ENCODE measurements at places on chromosomes 13 and 19.

DNA sequence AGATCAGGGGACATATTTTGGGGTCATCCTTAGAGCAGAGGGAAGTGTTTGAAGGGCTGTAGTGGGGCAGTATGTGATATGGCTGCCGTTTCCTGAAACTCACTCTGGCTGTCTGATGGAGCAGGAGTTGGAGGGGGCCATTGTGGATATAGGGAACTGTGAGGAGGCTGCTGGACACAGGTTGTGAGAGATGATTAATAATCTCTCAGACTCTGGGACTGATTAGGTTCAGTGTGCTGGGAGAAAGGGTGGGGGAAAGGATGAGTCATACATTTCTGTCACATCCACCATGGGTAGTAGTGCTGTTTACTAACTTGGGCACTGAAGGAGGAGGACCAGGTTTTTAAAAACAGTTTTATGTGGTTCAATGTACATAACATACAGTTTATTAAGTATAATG is 4.8 kb downstream of the B3GLCT start:
- DNase-seq, result peak; percentile 59

DNA sequence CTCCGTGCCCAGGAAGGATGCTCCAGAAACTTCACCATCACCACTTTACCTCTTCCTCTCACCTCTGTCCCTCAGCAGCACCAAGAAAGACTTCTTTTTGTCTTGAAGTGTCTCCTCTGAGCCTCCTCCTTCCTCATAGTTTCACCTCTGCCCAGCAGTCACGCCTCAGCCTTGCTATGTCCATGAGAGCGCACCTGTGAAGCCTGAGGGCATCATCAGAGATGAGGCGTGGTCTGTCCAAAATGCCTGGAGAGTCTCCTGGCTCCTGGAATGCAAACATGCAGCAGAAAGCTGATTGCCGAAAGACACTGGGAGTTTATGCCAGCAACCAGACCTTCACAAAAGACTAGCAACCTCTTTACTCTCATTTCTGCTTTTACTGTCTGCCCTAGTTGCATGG is 336.6 kb downstream of the TEX29 start:
- no peak for DNase-seq

- DNase-seq, result no peak
Measured at GRCh38 chr19:40393894-40394815, 4.2 kb upstream of the HIPK4 start.

- DNase-seq, result no peak
Measured at GRCh38 chr19:13408889-13409518, 97.3 kb downstream of the CACNA1A start.

DNA sequence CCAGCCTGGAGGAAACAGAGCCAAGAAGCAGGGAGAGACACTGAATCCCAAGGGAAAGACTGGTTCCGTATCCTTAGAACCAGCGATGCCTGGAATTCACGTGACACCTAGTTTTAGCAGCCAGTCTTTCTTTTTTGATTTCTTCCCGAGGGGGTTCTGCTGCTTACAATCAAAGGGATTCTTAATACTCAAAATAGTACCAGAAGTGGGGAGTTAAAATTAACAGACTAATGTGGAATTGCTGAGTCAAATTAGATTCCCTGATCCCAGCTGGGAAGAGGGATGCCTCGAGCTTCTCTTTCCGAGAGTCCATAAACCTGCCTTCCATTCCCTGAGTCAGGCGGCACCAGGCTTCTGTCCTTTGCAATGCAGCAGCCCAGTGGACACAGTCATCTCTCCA is 4.8 kb upstream of the MATK start:
- no peak for DNase-seq

GRCh38 chr13:48405875-48406274 is 7.0 kb downstream of the LPAR6 start:
- no peak for DNase-seq

GRCh38 chr13:101453784-101454201 is 1.3 kb downstream of the ITGBL1 start:
- peak; percentile 71 for DNase-seq

DNA sequence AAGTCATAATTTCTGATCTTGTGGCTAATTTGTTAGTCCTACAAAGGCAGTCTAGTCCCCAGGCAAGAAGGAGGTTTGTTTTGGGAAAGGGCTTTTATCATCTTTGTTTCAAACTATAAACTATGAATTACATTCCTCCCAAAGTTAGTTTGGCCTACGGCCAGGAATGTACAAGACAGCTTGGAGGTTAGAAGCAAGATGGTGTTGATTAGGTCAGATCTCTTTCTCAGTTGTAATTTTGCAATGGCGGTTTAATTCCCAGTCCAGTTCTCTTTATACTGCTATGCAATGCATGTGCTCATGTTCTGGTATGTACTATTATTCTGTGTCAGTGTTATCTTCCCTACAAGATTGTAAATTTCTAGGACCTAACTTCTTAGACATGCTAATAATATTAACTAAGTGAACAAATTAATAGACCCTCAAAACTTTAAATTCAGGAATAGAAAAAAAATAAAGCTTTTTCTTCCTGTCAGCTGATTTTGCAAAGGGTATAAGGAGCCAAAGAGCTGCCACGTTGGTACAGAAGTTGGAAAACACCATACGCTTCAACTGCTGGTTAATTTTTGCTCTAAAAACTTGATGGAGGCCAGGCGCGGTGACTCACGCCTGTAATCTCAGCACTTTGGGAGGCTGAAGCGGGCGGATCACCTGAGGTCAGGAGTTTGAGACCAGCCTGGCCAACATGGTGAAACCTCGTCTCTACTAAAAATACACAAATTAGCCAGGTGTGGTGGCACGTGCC is 1.3 kb upstream of the DNAJC15 start:
- peak; percentile 63 for DNase-seq

DNA sequence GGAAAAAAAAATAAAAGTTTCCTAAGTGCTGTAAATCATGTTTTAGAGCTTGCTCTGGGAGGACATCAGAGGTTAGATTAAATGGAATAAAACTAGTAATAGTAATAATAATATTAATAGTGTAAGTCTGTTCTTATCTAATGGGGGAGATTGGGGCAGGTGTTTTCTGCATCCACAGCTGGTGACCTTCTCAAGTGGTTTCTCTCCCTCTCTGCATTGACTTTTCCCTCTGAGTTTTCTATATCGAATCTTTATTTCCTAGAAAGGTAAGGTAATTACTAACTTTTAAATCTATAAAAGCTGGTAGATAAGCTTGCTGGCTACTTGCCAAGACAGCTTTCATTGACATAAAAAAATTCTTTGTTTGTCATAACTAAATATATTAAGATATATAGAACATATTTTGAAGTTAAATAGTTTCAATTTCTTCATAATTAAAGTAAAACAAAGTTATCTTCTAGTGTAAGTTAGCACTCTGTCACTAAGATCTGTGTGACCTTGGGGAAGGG is 49.6 kb upstream of the DIAPH3 start:
- DNase-seq, result no peak

DNA sequence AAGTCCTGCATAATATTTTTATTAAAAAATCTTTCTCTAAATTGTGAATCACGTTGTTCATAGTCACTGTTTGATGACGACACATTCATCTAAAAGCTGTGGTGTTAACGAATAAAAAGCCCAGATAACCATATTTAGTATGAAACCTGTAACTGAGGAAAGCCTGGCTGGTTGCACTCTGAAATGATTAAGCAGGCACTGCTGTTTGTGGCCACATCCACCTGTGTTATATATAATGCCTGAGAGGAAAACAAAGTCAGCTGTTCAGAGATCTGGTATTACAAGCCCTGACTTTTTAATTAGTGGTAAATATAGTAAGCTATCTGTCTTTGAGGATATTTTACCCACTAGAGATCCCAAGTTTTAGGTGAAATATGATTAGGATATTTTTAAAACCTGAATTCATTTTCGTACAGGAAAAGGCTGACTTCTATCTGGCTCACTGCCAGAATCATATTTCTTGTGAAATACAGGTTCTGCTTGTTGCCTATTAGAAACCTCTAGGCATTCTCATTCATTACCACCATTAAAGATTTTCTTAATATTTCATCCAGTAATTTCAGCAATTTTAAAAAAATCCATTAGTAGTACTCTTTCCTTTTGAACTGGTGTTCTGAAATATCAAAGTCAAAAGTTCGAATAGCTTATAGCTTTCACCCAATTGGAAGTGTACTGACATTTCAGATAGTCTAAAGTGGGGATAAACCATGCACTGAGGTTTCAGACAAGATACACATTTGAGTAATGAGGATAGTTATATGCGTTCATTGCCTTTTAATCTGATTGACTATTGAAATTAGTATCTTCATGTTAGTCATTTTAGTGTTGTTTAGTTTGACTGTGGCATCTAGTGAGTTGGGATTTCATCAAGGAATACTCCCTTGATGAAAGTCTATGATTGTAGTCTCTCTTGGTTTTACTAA is 79.7 kb downstream of the LMO7 start:
- DNase-seq, result peak; percentile 45

DNA sequence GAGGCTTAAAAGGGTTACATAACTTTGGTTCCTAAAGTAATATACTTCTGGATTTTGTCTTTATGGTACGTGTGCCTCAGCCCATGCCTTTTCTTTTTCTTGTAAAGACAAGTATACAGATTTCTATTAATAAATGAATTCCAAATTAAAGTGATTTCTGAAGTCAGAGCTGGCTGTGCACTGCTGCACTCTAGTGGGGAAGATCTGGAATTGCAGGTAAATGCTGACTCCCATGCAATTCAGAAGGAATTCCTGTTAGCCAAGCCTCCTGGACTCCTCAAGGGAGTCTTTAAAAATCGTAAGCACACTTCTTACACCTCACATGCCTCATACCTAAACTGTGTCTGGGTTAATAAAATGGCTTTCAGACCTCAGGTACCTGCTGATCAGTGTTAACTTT is 118.4 kb upstream of the SLC7A1 start:
- DNase-seq, result no peak

GRCh38 chr19:16376649-16377048 is 52.0 kb downstream of the KLF2 start:
- no peak for DNase-seq

DNA sequence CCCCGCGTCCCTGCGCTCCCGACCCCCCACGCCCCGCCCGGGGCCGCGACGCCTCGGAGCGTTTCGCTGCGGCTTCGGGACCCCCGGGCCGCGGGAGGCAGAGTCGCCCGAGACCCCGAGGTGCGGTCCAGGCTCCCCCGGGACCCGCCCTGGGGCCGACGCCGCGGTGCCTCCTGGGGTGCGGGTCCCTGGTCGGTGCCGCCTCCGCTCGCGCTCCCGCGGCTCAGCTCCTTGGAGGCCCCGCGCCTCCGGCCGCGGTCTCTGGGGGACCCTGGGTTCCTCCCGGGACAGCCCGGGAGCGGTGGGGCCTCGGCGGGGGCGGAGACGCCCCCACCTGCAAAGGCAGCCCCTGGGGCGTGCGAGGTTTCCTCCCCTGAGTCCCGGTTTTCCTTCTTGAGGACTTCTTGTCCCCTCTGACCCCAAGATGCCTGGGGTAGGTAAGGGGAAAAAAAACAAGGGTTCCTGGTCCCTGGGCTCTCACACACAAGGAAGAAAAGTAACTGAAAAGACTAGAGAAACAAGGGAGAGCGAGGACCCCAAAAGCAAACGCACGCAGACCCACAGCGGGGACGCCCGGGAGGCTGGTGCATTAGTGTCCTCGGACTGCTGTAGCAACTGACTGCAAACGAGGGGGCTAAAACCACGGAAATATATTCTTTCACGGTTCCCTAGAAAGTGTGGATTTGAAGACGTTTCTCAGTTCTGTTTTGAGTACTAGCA is 740 bp downstream of the ZNF555 start:
- DNase-seq, result peak; percentile 30

GRCh38 chr19:42214810-42215485 is 2.5 kb downstream of the DEDD2 start:
- DNase-seq, result no peak

DNA sequence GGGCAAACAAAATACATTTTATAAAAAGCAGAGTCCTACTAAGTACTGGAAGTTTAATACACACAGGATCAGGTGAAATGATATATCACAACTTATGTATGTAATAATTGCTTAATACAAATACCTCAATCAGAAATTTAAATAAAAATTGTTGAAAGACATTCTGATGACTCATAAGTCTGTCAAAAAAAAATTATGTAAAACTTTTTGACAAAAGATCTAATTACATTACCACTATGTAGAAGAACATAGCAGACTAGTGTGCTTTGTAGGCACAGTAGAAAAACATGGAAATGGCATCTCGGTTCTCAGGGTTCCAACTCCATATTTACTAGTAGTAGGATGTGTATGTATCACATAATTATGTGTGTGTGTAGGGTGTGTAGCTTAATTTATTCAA is 156.2 kb downstream of the DNAJC3 start:
- DNase-seq, result peak; percentile 2

DNA sequence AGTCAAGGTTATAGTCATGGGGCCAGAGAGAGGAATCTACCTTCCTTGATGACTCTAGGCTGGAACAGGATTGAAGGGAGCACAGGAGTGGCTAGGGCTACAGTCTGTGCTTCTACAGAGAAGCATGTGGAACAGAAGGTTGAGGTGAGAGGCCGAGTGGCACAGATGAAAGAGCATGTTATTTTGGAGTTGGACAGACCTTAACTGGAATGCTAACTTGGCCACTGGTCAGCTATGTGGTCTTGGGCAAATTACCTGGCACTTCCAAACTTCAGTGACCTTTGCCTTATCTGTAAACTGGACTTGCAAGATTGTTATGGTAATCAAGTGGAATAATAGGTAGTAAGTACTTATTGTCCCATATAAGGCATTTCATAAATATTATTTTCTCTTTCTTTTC is 252.7 kb downstream of the KCNRG start:
- no peak for DNase-seq
